ENCODE measurements at places on chromosomes 2 and 18. TPM values are rescaled to one million over a fixed set of nuclear protein-coding genes. Genes with fewer than 3 reads are reported as not detected.
A peak's percentile ranks its signal among the peaks of the same experiment; 100 is the strongest.

DNA sequence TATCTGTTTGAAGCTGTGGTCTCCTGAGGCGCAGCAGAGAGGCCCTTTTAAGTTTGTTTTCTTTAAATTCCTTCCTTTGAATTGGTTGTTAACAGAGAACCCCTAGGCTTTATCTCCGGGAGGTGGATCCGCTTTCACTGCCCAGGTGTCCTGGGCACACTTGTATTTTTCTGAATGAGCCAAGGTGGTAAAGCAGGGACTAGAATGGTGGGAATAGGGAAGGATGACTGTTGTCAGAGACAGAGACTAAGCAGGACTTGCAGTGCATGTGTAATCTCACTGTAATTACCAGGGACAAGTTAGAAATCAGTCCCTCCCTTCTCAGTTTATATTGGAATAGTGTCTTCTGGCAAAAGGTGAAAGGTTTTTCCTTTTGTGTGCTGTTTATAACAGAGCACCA is 72.8 kb downstream of the PHLPP1 start:
- DNase-seq, result no peak

DNA sequence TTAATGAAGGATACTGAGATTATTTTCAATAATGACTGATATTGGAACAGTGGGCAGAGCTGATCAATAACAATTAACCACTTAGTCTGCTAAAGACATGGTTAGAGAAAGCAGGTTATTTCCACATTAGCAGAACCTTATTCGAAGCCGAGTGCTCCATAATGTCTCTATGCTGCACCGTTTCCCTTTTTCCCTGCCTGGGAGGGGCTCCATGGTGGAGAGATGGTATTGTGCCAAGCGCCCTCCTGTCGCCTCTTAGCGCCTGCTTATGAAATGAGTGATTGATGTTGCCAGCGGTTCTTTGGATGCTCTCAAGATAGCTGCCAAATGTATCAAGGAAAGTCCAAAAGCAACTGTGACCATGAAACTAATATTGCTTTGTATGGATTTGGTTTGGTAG is 34.6 kb upstream of the INSIG2 start:
- DNase-seq, result no peak

DNA sequence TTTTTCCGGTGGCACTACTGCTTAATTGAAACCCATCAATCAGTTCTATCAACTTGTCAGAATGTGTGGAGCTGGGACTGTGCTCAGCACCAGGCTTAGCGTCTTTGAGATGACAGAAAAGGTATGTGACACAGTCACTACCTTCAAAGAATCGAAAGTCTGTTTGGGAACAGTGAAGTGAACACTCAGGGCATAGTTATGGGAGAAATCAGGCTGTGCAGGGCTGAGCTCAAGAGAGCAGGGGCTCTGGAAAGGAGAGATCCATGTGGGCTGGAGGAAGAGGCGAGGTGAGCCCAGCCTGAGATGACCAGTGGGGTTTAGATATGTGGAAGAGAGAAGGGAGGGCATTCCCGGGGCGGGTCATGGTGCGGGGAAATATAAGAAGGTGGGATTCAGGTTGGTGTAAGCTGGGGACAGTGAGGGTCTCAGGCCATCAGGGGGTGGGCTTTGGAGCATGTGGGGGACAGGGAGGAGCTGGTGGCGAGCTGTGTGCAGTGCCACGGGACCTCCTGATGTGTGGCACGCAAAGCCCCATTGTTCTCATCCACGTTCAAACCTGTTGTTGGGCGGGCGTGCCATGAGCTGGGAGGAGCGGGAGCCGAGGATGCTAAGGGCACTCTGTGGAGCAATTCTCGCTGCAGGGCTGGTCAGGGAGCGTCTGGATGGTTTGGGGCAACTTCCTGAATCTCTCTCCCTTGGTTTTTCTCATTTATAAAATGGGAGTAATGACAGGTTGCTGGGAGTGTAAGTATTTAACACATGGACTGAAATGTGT is 72.5 kb downstream of the VAPA start:
- DNase-seq, result no peak

GRCh38 chr2:181742922-181743722 is 62.8 kb upstream of the NEUROD1 start:
- DNase-seq, result no peak

- DNase-seq, result peak; percentile 90
Measured at GRCh38 chr2:159797543-159798375, at the start of gene CD302. Gene CD302, minus strand, starts transcription at chr2:159798208. Its CDS starts 10 bp downstream, at chr2:159798198.

- DNase-seq, result no peak
Measured at GRCh38 chr18:26545335-26546123, 2.8 kb downstream of the KCTD1 start.

- DNase-seq, result peak; percentile 84
Measured at GRCh38 chr2:239267288-239267951, 133.4 kb downstream of the HDAC4 start.

DNA sequence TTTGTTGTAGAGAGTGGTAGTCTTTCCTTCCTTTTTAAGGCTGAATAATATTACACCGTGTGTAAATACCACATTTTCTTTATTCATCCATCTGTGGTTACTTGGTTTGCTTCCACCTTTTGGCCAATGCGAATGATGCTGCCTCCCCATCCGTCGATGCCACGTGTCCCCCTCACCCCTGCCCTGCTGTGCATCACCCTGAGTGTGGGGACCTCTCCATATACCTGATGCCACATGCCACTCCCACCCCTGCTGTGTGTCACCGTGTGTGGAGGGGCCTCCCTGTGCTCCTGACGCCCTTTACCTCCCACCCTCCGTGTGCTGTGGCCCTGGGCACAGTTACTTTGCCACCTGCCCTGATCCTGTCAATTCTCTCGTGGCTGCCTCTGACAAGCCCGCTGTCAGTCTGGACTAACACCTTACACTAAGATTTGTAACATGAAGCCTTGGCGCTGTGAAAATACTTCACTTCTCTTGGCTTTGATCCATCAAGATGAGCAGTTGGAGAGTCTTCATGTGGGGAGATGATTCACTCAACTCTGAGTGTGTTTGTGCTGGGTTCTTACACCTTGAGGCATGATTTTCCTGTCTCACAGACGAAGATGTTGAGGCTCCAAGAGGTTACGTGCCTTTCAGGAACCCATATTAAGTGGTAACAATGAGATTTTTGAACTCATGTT is 234.0 kb downstream of the ZNF407 start:
- no peak for DNase-seq

DNA sequence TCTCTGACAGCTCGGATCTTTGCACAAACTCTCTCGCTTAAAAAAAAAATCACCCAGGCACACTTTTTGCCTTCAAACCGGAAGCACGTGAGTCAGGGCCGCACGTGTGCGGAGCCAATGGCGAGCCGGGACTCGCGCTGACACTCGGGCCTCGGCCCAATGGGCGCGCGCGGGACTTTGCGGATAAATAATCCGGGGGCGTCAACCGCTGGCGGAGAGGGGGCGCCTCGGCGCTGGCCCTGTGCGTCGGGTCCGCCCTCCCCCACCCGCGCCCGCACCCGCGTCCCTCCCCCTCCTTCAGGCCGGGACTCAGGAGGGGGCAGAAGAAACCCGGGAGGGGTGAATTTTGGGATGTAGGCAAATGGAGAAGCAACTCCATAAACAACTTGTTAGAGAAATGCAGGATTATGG is 319 bp upstream of the EN1 start:
- peak; percentile 57 for DNase-seq

GRCh38 chr2:127429844-127430425 is 11.7 kb downstream of the PROC start:
- no peak for DNase-seq

DNA sequence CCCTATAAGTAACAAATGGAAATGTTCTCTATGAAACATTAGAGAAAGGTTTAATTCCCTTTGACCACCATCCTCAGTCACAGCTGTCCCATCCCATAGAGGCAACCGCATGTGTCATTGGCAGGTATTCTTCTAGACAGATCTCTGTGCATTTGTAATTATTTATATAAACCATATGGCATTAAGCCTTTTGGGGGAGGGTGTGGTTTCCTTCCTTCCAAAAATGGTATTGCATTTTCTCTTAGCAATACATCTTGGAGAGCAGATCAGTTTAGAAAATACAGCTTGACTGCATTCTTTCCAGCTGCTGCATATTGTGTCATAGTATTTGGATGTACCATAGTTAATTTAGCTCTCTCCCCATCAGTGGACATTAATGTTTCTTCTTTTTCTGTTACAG is 57.7 kb downstream of the LCLAT1 start:
- no peak for DNase-seq

GRCh38 chr18:79167526-79168190 is 98.5 kb downstream of the ATP9B start:
- peak; percentile 84 for DNase-seq

GRCh38 chr2:225937625-225938187 is 538.2 kb downstream of the NYAP2 start:
- DNase-seq, result no peak

DNA sequence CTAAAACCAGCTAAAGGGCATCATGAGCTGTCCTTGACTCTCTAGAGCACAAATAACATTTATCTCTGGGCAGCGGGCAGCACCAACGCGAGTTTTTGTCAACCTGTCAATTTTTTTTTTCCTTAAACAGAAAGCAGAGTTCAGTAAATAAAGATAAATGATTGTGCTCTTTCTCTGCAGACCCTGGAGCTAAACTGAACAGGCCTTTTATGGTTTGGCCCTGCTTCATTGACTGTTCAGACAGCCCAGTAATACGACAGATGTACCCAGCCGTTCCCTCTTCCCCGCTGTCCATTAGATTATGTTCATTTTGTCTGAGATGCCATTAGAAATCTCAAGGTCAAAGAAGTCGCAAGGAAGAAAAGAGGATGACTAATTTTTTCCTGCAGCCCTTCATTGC is 280.5 kb upstream of the PIK3C3 start:
- DNase-seq, result no peak

DNA sequence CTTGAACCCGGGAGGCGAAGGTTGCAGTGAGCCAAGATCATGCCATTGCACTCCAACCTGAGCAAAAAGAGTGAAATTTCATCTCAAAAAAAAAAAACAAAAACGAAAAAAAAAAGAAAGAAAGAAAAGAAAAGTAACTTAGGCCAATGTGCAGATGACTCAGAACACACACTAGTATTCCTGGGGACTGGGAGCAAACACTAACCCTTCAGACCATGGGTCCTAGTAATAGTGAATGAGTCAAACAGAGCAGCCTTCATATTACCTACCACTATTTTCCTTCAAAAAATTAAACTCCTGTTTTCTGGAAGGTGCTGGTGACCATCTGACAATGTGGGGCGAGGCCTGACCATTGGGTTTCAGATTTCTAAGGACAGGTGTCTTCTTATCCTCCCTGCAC is 253.4 kb downstream of the PIEZO2 start:
- DNase-seq, result no peak

- DNase-seq, result no peak
Measured at GRCh38 chr2:10650761-10651160, 39.0 kb downstream of the NOL10 start.

- DNase-seq, result no peak
Measured at GRCh38 chr18:55570966-55571365, 17.0 kb downstream of the TCF4 start.

GRCh38 chr2:199590321-199591203 is 132.8 kb upstream of the SATB2 start:
- no peak for DNase-seq

GRCh38 chr2:156565066-156565710 is 129.0 kb downstream of the GPD2 start:
- DNase-seq, result no peak

GRCh38 chr2:206915121-206915520 is 24.2 kb upstream of the CPO start:
- no peak for DNase-seq

DNA sequence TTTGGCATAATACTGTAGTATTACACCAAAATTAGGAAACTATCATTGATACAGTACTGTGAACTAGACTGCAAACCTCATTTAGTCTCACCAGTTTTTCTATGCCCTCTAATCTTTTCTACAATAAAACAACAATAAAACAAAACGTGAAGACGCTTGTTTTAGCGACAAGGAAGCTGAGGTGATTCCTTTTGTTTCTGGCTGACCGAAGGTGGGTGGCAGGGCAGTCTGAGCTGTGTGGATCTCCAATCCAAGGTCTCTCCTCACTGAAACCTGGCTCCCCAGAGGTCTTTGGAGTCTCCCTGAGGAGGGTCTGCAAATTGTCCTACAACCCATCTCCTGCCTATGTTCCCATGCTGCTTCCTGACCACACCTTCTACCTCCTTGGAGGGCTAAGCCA is 59.3 kb downstream of the ARMC9 start:
- no peak for DNase-seq

- DNase-seq, result peak; percentile 72
Measured at GRCh38 chr2:101473911-101474701, 806 bp downstream of the RFX8 start.

DNA sequence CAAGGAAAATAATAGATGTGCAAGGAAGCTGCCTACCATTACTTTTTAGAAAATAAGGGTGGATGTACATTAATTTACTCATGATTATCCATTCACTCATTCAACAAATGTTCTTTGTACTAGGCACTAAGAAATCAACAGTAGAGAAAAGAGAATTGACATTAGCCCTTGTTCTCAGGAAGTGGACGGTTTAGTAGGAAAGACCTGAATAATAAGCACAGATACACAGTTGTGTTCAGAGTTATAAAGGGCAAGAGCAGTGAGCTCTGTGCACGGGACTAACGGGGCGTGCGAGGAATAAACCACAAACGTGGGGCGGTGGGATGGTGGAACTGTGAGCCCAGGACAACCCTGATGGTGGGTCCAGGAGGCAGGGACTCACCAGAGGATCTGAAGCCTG is 94.4 kb upstream of the MBOAT2 start:
- no peak for DNase-seq

DNA sequence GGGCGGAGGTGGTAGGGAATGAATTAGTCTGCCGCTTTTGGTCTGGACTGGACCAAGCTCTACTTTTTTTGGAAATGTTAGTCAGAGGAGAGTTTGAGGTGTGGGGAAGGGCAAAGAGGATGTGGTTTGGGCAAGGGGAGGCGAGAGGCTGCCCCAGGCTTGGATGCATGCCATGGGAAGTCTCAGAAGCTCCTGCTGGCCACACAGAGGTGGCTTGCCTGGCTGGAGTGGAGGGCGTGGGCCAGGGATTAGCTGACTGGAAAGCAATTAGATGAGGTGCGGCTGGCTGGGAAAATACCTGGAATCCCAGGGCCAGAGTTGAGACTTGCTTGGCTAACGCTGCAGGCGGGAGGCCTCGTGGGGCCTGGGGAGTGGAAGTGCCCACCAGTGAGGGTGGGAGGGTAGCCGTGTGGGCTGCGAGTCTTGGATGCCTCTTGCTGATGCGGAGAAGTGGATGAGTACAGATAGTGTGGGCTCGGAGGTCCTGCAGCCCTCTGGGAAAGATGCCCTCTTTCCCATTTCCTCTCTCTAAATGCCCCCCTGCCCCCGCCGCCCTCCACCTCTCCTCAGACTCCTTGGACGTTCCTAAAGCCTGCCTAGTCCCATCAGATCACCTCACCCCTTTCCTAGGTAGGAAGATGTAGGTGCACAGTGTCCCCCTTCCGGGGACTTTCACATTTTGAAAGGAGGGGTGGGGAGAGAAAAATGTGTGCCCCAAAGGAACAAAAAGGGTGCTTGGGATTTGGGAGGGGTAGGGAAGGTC is 117.6 kb downstream of the SMAD7 start:
- DNase-seq, result no peak

Gene NT5C1B
- total RNA-seq, result not detected

Gene POTEI
- total RNA-seq, result not detected

Gene NTSR2
- 0.19 TPM for total RNA-seq

Gene SLC14A1
- total RNA-seq, result 32.8 TPM

Gene TRIB2
- total RNA-seq, result 32.1 TPM

Gene MBP
- 29.9 TPM for total RNA-seq

Gene LIMS4
- 2.4 TPM for total RNA-seq

Gene HOXD12
- total RNA-seq, result not detected

Gene CPSF3
- total RNA-seq, result 14.0 TPM

Gene SP140
- total RNA-seq, result 0.56 TPM
